GDM1 (cell line): ENCODE measurements at places on chromosomes 3 and 15.

DNA sequence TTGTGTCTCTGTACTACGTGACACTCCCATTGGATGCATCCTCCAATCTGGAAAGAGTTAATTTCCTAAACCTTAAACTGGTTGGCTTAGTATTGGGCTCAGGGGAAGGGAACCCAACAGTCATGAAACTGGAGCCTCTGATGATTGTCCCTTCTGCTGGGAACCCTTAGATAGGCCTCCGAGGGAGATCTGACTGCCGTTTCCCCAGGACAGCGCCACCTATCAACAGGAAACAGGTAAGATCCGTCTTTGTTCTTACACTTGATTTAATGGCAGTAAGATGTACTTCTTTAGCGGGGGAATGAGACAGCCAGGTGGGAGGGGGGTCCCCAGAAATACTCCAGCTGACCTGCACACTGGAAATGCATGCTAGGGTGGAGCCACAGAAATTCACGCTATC is 1749.6 kb downstream of the SI start:
- DNase-seq, result no peak

DNA sequence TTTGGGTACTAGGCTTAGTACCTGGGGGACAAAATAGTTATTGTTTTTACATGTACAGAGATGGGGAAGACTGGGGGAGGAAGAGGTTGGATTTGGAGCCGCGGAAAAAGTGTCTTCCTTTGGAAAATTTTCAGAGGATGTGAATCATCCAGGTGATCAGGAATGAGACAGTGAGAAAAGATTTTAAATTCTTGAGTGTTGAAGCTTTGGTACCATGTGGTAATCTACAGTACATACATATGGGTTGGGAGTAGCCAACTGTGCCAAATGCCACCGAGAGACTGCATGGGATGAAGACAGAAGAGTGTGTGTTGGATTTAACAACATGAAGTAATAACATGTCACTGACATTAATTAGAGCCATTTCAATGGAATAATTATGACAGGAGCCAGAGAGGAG is 1238.2 kb downstream of the ROBO1 start:
- DNase-seq, result no peak

DNA sequence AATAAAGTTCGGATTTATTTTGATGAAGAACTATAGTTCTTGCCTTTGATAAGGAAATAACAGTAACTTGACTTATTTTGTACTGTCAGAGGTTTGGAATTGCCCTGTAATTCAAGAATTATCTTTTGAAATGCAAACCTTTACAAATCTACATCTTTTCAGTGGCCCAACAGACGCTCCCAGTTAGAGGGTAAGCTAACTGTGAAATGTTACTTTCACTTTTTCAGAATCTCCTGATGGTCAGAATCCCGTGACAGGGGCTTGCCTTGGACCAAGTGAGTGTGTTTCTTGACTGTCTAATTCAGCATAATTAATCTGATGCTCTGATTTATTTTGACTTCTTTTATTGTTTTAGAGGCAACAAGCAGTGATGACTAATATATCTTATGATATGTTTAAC is 262.5 kb downstream of the PLOD2 start:
- DNase-seq, result no peak

DNA sequence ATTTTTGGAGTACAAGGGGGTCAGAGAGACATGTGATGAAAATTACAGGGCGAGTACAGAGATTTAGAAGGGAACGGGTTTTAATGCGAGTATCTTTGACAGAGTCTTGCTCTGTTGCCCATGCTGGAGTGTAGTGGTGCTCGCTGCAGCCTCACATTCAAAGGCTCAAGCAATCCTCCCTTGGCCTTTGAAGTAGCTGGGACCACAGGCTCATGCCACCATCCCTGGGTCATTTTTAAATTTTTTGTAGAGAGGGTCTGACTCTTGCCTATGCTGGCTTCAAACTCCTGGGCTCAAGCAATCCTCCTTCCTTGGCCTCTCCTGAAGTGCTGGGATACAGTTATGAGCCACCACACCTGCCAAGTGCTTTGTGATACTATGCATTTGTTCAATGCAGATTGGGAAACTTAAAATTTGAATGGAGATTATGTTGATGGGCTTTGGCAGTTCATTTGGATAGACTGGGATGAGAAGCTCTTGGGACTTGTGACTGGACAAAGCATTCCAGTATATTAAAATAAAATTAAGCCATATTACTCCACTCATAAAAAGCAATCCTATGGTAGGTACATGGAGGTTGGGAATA is 4.0 kb upstream of the LMLN start:
- no peak for DNase-seq

DNA sequence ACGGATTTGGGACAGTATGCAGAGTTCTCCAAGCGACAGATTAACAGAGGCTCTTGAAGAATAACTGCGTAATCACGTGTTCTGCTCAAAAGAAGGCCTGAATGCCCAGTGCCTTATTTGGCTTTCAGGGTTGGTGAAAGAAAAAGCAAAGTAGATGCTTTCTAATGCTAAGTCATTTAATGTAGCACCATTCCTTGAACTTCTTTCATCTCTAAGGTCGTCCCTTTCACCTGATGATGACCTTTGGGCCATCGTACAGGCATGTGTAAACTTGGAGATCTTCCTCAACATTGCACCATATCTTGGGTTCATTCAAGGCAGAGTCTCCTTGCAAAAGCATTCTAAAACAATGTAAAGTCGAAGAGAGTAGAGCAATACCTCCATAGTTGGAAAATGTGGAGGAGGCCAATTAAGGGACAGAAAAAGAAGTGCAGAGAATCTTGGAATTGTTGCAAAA is 48.9 kb downstream of the TMEM44 start:
- DNase-seq, result no peak

GRCh38 chr3:7957024-7957423 is 544.6 kb upstream of the LMCD1 start:
- no peak for DNase-seq

- no peak for DNase-seq
Observed at GRCh38 chr15:39052323-39052705, 487.7 kb upstream of the RASGRP1 start.

- DNase-seq, result no peak
Observed at GRCh38 chr3:161713731-161714130, 217.1 kb downstream of the OTOL1 start.

GRCh38 chr15:63331456-63331855 is 50.2 kb downstream of the CA12 start:
- no peak for DNase-seq

DNA sequence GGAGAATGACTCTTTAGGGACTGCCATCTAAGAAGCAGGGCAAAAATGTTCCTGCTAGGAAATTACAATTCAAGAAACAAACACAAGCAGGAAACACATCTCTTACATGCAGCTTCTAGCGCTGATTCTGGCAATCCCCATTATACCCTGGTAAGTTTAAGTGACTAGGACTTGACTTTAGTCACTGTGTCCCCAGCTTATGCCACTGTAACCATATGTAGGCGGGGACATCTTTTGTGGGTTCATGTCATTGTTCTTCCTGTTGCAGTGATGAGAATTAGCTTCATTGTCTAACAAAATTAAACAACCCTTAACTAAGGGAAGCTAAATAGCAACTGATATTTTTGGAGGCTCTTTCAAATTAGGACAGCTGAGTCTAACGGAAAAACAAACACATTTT is 17.9 kb upstream of the FAM81A start:
- no peak for DNase-seq

DNA sequence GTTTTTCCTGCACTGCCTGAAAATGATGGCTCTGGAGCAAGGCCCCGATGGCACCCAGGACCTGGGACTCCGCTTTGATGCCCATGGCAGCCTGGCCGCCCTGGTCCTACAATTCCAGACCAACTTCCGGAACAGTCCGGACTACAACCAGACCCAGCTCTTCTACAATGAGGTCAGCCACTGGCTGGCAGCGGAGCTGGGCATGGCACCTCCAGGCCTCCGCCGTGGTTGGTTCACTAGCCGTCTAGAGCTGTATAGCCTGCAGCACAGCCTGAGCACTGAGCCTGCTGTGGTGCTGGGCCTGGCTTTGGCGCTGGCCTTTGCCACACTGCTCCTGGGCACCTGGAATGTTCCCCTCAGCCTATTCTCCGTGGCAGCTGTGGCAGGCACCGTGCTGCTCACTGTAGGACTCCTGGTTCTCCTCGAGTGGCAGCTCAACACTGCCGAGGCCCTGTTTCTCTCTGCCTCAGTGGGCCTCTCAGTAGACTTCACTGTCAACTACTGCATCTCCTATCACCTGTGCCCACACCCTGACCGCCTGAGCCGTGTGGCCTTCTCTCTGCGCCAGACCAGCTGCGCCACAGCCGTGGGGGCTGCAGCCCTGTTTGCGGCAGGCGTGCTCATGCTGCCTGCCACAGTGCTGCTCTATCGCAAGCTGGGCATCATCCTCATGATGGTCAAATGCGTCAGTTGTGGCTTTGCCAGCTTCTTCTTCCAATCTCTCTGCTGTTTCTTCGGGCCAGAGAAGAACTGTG is 10.9 kb downstream of the DISP2 start:
- DNase-seq, result no peak

- DNase-seq, result no peak
Observed at GRCh38 chr3:187040516-187041361, 98.6 kb downstream of the RPL39L start.

- DNase-seq, result no peak
Observed at GRCh38 chr15:58329781-58330671, 101.8 kb upstream of the LIPC start.

- DNase-seq, result no peak
Observed at GRCh38 chr15:51816611-51817010, 12.8 kb upstream of the TMOD3 start.

- peak; percentile 10 for DNase-seq
Observed at GRCh38 chr15:45795440-45796069, 160.7 kb downstream of the SQOR start.

GRCh38 chr3:31911643-31912042 is 69.4 kb downstream of the OSBPL10 start:
- DNase-seq, result no peak

DNA sequence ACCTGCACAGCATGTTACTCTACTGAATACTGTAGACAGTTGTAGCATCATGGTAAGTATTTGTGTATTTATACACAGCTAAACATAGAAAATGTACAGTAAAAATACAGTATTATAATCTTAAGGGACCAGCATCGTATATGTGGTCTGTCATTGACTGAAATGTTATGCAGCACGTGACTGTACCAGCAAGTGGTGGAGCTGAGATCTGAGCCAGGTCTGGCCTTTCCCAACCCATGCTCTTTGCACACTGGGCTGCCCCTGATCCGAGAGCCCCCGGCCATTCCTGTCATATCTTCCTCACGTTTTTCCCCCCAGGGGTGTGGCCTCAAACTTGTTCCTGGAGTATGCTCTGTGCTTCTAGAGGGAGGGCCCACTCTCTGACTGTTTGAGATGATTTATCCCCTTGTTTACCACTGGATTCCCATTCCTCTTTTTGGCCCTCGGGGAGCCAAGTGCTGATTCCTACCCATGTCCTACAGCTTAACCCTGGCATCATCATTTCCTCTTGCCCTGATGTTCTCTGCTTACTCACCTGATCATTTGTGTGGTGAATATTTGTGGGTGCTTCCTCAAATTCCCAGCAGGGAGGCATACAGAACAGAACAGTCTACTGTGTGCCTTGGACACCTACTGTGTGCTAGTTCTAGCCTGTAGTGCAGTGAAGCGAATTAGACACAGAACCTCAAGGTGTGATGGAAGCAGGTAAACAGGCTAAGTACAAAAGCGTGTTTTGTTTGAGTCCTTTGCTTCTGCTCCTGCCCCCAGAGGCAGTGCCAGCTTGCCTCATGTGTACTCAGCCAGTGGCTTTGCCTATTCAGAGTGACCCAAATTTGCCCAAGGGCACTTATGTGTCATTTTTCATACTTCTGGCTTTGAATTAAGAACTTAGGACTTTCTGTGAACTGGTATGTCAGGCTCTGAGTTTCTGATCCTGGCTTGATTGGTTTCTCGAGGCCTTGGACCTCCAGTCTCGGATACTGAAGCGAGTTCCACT is 21.0 kb downstream of the CSRNP1 start:
- DNase-seq, result no peak

DNA sequence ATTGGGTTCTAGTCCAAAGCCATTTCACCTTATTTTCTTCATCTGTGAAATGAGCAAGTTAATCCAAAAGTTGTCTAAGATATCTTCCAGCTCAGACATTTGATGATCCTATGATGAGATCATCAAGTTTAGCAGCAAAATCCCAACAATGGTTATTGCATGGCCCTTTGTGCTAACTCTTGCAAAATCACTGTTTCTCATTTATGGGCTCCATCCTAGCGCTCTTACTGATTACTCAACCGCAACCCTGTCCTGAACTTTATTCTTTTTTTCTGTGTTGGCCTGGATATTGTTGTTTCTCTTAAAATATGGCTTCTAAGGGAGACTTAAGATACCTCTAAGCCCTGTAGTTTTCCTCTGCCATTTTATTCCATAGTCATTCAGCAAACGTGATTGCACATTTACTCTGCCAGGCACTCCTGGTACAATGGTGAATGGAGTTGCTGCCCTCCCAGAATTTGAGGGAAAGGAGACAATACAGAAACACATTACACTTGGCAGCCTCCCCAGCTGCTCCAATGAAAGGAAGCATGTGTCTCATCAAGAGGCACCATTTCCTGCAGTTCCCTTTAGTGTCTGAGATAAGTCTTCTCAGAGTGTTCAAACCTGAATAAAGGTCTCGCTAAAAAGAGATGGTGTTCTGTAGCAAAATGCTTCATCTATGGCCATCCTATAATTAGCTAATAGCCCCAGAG is 4.4 kb downstream of the GXYLT2 start:
- DNase-seq, result no peak

- no peak for DNase-seq
Observed at GRCh38 chr3:181362378-181362777, 349.3 kb upstream of the SOX2 start.
